Cardiac fibroblast (primary cell): ENCODE measurements at places on chromosomes 1 and 21.

- DNase-seq = no peak
These were observed 27.2 kb downstream of the PTP4A2 start for GRCh38 chr1:31910933-31911332.

- DNase-seq = no peak
These were observed 225.5 kb upstream of the SAMSN1 start for GRCh38 chr21:14771593-14771992.

DNA sequence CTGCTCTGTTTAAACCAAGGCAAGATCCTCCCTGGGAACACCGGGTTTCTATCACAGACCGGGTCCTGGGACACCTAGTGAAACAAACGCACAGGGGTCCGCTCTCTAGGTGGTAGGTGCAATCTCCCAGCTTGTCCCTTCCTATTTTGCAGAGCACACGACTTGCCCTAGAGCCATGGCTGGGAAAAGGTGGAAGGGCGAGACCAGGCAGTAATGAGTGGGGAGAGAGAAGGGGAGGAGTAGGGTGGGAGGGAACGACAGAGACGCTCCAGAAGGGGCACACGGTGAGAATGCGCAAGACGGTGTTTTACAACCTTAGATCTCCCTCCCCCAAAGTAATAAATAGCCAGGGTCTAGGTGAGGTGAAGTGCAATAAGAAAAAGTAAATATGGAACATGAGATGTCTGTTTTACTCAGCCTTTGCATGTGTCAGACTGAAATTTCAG is 9.3 kb upstream of the ARHGAP29 start:
- peak; percentile 47 for DNase-seq

- peak; percentile 37 for DNase-seq
These were observed 9.8 kb downstream of the BTG3 start for GRCh38 chr21:17602874-17603273.

GRCh38 chr1:3879099-3879498 is 21.0 kb downstream of the C1orf174 start:
- no peak for DNase-seq
